Central memory CD8-positive, alpha-beta T cell (primary cell): ENCODE measurements at places on chromosomes 16 and 17.

DNA sequence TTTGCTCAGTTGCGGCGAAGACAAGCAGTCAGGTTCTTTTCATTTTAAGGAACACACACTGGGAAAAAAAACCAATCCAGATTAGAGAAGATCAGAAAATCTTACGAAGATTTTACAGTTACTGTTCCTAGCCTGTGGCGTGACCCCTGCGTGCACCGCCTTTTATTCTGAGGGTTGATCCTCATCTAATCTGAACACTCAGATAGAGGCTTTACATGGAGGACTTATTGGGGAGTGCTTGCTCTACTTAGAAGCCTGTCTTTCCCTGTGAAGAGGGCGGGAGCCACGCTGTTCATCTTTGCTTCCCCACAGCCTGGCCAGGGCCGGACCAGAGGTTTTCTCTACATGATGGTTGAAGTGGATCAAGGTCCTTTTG lies 1.4 kb downstream of the TBC1D24 start:
- DNase-seq: no peak

- no peak for DNase-seq
Measured at GRCh38 chr17:49784636-49785035, 3.8 kb upstream of the KAT7 start.

- DNase-seq: no peak
Measured at GRCh38 chr17:81151278-81151677, 14.0 kb upstream of the PVALEF start.

DNA sequence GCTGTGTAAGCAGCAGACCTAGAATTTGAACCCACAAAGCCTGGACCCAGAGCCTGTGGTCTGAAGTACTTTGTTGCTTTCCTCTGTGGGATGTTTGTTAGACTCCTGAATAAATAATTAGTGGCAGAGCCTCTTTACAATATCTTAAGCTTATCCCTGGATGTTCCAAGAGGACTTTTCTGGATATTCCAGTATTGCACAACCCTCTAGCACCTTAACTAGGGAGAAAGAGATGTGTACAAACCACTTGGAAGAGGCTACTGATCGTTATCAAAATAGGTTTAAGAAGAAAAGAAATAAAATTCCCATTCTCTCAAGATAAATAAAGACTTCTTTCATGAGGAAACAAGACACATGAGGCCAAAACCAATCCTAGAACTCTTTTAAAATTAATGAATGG lies 632.4 kb downstream of the CDH11 start:
- DNase-seq: no peak

DNA sequence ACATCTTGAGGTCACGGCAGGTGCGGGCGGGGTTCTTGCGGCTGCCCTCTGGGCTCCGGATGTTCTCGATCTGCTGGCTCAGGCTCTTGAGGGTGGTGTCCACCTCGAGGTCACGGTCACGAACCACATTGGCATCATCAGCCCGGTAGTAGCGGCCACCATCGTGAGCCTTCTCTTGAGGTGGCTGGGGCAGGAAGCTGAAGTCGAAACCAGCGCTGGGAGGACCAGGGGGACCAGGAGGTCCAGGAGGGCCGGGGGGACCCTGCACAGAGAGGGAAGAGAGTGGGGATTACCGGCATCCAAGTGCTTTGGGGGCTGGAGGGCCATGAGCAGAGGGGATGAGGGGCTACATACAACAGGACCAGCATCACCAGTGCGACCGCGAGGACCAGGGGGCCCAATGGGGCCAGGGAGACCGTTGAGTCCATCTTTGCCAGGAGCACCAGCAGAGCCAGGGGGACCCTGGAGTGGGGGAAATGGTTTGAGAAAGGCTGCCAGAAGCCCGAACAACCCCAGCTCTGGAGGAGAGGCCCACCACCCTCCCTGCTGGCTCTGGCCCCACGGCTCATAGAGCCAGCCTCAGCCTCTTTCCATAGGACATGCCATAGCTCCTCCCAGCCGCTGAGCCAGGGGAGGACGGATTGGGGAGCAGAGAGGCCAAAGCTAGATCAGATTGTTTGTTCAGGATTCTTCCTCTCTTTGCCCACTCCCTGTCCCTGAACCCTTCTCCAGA lies 14.6 kb downstream of the COL1A1 start:
- no peak for DNase-seq

DNA sequence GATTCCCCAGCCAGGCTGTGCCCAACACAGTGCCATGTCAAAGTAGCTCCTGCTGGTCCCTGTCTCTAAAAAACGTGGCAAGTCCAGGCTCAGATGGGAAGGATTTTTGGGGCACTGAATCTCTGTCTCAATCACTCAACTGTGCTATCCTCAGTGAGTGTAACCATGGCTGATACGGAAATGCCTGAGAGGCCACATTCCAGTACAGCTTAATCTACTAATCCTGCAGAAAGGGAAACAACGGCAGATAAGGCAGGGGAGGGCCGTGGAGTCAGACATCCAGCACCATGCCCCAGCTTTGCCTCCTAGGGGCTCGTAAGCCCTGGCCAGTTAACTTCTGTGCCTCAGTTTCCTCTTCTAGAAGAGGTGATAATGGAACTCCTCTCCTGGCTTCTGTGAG lies 251.7 kb downstream of the CPPED1 start:
- no peak for DNase-seq

DNA sequence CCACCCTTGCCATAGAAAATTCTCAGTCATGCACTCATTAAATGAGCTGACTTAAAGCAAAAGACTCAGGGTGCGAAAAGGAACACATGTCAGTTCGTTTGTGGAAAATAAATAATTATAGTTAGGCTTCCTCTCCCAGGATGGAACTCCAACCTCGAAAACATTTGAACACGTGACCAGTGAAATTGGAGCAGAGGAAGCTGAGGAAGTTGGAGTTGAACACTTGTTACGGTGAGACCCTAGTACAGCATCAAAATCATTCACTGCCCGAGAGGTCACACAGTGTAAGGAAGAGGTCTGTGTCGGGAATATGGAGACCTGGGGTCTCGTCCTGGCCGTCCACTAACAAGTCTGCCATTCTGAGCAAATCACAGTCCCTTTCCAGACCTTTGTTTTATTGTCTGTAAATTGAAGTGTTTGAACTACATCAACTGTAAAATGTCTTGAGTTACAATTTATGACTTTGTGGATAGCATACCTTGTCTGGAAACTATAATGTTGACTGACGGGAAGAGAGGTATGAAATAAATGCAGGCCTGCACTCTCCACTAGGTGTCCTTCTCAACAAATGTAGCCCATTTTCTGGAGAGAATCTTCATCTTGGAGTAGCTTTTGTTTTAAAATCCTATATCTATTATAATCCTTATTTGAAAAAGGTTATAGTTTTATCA lies 7.7 kb downstream of the PSMD7 start:
- no peak for DNase-seq

- no peak for DNase-seq
Measured at GRCh38 chr17:36864827-36865430, 72.3 kb upstream of the LHX1 start.

- no peak for DNase-seq
Measured at GRCh38 chr16:89453501-89454321, 36.6 kb downstream of the ANKRD11 start.

DNA sequence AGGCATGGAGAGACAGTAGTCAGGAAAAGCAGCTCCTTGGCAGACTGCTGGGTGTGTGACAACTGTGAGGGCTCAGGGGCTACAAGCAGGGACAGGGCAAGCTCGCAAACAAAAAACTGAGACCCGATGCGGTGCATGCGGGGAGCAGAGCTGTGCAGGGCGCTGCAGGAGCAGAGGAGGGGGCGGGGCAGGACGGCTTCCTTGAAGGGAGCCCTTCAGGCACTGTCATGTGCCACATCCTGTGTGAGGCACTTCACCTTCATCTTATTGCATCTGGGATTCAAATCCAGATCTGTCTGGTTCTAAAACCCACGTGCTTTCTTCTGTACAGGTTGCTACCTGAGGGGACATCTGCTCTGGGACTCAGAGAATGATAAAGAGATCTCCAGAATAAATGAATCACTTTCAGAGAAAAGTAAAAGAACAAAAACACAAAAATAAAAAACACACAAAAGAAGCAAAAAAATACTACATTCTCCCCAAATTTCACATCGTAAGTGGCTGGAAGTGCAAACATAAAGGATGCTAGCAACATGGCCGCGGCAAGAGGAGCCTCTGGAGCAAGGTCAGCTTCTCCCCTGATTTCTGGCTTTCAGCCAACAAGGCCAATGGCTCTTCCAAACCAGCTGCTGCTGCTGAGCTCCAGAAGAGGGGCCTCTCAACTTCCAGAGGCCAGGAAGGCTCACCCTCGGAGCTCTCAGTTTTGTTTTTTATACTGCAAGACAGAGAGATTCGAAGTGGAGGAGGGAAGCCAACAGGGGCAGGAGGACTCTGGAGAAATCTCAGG lies 14.2 kb downstream of the LYRM9 start:
- DNase-seq: no peak

- no peak for DNase-seq
Measured at GRCh38 chr16:67383284-67383683, 10.0 kb downstream of the TPPP3 start.

- no peak for DNase-seq
Measured at GRCh38 chr17:28716740-28717577, 709 bp downstream of the RAB34 start.

GRCh38 chr17:69710926-69711325 lies 296.4 kb downstream of the MAP2K6 start:
- no peak for DNase-seq

DNA sequence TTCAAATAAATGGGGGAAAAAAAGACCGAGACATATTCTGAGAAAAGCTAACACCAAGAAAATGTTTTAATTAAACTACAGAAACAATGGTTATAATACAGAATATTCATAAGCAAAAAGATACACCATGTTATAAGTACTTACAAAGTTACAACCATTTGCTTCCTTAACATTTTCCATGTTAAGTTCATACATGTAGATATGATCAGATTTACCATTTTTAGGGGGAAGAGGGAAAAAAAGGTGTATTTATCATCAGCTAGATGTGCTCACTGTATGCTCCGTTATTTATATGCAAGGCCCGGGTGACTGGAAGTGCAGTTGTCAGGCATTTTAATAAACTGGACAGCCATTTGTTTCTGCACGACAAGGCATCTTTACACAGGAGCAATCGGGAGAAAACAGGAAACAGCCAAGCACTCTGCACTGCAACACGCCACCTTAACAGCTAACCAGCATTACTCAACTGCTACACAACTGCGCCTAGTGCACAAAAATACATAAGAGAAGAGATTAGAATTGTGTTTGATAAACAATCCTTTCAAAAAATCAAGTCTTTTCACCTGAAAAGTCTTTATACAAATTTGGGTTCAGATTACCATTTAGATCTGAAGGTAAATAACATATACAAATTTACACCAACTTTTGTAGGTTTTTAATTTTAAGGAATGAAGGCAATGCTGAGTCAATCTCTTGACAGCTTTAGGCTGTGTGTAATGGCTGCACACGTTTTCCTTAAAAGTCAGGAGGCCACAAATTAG lies 2.9 kb downstream of the SRSF2 start:
- no peak for DNase-seq

DNA sequence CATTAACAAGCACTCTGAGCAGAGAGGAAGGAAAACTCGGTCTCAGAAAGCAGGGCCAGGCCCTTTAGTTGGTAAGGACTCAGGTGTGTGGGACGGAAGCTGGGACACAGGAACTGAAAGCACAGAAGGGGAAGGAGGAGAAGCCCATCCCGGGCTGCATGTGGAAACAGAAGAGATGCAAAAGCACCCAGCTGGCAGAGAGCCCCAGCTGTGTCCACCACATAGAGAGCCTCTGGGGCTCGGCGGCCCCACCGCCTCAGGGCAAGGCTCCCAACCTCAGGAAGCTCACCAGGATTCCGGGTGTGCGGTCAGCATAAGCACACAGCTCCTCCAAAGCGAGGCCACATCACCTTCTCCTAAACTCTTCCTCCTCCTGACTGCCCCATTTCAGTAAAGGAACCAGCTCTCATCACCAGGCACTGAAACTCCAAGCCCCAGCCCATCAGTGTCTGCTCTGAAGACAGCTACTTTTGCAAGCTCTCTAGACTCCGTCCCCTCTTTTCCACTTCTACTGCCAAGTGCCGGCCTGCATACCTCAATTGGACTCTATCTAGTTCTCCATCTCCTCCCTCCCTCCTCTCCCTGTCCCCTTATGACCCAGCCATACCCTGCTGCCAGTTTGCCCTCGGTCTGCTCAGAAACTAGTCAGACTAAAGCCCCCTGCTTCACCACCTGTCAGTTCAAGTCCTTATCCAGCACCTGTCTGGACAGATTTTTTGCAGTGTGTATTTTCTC lies 6.0 kb downstream of the ST3GAL2 start:
- DNase-seq: no peak

DNA sequence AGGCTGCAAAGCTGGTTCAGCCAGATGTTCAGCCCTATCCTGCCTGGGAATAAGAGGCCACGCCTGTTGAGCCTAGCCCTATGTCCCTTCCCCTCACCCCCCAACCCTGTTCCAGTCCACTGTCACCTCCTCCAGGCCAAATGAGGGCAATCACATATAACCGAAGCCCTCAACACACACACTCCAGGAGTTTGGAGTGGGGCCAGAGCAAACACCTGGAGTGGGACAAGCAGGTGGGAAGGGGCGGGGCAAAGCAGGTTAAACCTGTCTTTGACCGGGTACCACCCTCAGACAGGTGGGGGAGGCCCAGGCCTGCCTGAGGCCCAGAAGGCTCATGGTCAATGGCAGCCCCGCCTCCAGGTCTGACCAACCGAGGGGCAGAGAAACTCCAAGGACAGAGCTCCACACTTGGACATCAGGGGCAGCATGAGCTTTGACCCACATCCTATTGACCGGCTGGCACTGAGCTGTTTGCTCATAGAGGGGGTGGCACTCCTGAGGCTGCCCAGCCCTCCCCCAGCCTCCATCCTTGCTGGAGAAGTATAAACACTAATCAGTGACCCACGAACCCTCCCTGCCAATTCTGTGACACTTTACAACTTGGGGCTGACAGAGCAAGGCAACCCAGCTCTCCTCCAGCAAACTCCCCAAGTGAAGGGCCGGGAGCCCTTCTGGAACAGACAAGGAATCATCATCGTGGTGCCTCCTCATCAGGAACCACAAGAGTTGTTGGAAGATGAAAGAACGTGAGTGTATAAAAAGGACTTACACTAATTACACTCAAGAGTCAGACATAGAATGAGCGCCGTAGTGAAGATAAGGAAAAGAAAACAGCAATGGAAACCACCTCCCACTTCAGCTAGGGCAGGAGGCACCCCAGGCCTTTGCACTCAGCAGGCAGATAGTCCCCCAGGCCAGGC lies 1.5 kb downstream of the ESRP2 start:
- no peak for DNase-seq

GRCh38 chr17:77466596-77467223 lies 325.9 kb downstream of the SEC14L1 start:
- DNase-seq: no peak
